Non-pigmented ciliary epithelial cell (primary cell): ENCODE measurements at places on chromosomes 1 and 21.

DNA sequence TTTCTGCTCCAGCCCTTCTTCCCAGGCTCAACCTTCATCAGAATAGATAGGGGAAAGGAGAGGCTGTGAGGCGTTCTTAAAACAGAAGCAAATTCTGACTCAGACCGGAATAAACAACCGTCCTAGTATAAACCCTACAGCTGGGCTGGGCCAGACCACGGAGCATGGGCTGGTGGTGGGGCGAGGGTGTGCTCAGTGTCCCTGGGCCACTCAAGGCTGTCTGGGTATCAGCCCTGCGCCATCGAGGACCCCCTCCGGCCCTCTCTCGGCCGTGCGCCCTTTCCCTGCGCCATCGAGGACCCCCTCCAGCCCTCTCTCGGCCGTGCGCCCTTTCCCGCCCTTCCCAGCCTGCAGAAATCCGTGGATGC lies 36.0 kb downstream of the CAPN2 start:
- DNase-seq = no peak

GRCh38 chr1:223772771-223773160 lies 60.4 kb downstream of the CAPN2 start:
- DNase-seq = no peak

DNA sequence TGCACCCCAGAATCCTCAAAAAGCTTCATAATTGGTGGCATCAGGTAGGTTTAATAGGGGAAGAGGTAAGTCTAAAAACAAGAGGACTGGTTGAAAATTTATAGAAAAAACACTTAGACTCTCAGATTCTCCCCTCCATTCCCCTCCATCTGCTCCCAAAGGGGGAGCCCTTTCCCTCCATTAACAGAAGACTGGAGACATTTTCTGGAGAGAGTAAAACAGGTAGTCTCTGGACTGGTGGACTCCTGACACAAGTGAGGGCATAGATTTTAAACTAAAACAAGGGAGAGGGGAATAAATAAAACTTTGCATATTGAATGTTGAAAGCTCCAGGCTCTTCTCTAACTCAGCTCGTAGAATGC lies 54.0 kb upstream of the IPO9 start:
- DNase-seq = no peak

DNA sequence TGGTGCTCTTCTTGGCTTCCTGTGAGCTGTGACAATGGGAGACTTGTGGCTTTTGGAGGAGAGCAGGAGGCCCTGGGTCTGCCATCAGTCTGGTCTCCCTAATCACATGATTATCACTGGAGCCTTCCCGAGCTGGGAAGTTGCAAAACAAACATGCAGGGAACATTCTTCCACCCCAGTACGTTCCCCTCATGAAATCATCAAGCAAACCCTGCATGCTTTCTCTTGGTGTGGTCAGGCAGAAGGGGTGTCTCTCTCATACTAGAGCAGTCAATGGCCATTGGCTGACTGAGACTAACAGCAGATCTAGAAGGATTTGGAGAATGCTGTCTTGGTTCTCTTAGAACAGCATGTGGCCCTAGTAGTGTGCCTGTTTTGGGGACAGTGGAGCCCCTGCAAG lies 111.2 kb downstream of the LIPI start:
- no peak for DNase-seq
